ENCODE measurements at places on chromosomes 1 and 21. TPM values are rescaled to one million over a fixed set of nuclear protein-coding genes. Genes with fewer than 3 reads are reported as not detected.

Gene TMIGD3
- total RNA-seq, result 0.59 TPM

Gene FLG
- not detected for total RNA-seq

Gene GSTM1
- 19.1 TPM for total RNA-seq

Gene CERS2
- total RNA-seq, result 115 TPM

Gene AVPR1B
- not detected for total RNA-seq

Gene FCAMR
- not detected for total RNA-seq

Gene CNTN2
- total RNA-seq, result not detected

Gene WNT3A
- total RNA-seq, result not detected

Gene FHL3
- 12.7 TPM for total RNA-seq

Gene CFAP410
- 11.7 TPM for total RNA-seq

Gene ARHGAP29
- total RNA-seq, result 232 TPM

Gene KCNE1
- total RNA-seq, result not detected

Gene ZNF683
- not detected for total RNA-seq

Gene LCE1A
- not detected for total RNA-seq

Gene TXLNA
- total RNA-seq, result 65.8 TPM

Gene SLC35E2B
- 19.7 TPM for total RNA-seq

Gene C4BPA
- total RNA-seq, result not detected

Gene C21orf91
- total RNA-seq, result 3.8 TPM

Gene ATAD3B
- total RNA-seq, result 40.2 TPM

Measured in mammary microvascular endothelial cell (primary cell).